RPMI8226 (cell line): ENCODE measurements at places on chromosomes 2 and 18.

DNA sequence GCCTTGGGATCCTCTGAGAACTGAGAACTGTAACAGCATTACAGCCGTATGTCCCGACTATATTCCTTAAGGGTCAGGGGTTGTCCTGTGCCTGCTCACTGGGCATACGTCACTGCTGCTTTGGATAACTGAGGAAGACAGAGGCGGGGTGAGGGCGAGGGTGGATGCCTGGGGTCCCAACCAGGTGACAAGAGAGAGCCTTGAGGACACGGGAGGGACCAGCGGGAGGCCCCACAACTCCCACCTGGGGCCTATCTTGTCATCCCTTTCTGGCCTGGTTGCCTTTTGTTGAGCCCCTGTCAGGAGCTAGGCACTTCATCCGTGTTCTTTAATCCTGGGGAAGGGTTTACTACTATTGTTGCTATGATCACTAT lies 28.8 kb downstream of the INPP5D start:
- no peak for DNase-seq

DNA sequence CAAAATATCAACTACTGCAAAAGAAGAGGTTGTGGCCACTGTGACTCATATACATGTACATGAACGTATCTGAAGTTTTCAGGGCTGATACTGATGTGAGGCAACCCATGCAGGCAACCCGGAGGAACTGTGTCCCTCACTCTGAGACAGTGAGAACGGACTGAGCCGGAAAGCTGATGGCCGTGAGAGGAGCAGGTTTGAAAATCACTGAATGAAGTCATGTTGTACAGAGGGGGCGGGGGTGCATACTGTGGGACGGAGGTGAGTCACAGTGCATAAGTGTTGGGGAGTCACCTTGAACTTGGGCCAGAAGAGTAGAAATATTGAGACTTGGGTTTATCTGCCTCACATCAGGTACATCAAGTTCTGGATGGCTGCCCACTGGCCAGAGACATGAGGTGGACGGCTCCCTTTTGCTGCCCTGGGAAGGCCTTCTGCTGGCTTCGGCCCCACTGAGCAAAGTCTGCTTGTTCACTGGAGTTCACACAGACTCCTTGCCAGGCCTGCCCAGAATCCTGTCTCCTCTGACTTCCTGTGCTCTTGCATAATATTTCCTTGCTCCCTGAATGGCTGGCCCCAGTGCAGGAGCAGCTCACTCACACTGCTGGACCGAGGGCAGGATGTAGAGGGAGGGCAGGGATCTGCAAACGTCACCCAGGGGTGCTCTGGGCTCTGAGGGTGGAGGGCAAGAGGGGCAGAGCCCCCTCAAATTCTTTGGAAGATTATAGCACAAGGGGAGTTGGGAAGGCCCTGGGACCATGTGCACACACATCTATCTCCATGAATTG lies 18.1 kb downstream of the EPAS1 start:
- no peak for DNase-seq

DNA sequence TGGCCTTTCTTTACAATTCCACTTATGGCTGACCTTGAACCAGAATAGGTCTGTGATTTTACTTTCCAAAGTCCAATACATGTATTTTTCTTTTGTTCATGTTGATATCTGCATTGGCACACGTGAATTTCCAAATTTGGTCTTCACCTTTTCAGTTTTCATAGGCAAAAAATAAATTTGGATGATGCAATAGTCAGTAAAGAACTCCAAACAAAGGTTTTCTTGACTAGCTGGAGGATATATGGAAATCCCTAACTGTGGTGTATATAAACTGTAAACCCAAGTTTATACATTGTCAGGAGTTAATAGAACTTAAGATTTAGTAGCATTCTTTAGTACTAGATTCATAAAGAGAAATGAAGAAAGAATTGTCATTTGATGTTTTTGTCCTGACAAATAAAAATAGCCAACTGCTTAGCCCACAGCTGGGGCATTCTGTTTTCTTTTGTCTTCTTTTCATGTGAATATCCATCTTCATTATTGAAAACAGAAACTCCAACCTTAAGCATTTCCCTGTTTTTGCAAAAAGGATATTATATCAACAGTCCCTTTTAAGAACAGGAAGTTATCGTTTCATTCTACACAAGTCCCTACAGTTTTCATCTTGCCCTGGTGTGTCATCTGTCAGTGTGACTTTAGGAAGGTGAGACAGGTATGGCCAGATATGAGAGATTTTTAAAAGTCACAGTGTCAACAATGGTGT lies 132.9 kb downstream of the BCL2 start:
- DNase-seq, result peak; percentile 20

GRCh38 chr2:165587335-165587938 lies 117.9 kb downstream of the CSRNP3 start:
- no peak for DNase-seq

DNA sequence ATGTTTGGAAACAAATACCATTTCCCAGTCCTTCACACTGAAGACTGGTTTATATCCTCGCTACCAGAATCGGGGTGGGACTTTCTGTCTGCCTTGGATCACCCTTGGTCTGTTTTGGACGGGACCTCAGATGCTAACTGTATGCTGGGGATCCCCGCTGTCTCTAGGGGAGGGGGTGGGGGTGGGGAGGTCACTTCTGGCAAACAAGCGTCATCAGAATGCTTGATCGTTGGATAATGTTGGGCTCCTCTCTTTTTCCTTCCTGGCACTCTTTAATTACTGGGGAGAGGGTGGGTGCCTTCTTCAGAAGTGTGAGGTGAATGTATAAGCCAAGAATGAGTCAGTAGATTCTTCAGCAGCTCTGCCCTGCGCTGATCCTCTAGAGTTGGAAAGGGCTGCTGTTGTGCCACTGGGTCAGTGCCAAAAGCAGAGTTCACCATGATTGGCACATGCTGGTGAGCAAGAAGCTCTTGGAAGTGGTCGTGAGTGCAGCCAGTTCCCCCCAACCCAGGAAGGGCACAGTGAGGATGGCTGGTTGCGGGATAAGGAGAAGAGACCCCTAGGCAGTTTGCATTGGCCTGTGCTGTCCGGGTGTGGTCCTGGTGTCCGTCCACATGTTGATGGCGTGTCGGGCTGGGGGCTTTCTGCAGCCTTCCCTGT lies 32.2 kb downstream of the DGKD start:
- DNase-seq, result no peak

DNA sequence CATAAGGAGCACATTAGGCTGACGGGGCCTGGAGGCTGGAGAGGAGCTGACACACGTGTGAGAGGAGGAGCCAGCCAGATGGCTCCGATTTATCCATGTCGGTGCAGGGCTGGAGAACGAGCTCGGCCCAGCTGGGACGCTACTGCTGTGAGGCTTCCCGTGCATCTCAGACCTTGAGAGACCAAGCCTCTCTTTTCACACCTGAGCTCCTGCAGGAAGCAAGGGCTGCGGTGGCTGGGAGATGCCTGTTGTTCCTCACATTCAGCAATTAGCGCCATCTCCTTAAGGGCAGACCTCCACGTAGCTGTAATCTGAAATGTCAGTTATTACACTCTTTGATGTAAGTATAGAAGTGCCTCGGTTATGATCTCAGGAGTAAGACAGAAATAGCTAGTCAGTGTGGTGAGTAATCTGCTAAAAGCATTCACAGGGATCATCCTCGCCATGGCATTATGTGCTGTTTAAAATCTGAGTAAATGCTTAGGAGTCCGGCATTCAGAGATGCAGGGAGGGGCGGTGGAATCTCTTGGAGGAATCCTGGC lies 107.9 kb downstream of the PRKCE start:
- no peak for DNase-seq

DNA sequence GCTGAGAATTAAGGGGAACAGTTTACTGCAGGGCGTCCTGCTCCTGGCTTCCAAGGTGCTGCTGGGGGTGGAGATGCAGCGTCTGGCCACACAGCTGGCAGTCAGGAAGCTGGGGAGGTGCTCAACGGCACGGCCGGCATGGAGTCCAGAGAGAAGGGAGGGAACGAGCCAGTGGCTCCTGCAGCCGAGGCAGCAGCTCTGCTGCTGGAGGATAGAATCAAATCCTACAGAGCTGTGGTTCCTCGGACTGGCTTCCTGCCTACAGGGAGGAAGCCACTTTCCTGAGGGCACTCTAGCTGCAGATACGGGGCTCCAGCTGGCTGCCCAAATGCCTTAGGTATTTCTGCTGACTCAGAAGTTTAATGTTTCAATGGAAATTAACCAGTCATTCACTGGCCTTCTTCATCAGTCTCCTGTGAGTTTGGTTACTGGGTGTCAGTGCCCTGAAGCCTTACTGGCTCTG lies 266.3 kb downstream of the TWIST2 start:
- DNase-seq, result no peak

GRCh38 chr2:236177604-236177966 lies 9.4 kb upstream of the GBX2 start:
- peak; percentile 54 for DNase-seq

- peak; percentile 40 for DNase-seq
These were observed 7.9 kb upstream of the NR4A2 start for GRCh38 chr2:156340377-156340776.

- no peak for DNase-seq
These were observed 176.6 kb upstream of the TACR1 start for GRCh38 chr2:75375646-75376582.

- DNase-seq, result no peak
These were observed 75.0 kb upstream of the ALKAL2 start for GRCh38 chr2:362924-363323.

GRCh38 chr2:86368161-86368824 lies 30.9 kb upstream of the REEP1 start:
- DNase-seq, result peak; percentile 74

- no peak for DNase-seq
These were observed 484.8 kb upstream of the ID2 start for GRCh38 chr2:8197101-8197500.

DNA sequence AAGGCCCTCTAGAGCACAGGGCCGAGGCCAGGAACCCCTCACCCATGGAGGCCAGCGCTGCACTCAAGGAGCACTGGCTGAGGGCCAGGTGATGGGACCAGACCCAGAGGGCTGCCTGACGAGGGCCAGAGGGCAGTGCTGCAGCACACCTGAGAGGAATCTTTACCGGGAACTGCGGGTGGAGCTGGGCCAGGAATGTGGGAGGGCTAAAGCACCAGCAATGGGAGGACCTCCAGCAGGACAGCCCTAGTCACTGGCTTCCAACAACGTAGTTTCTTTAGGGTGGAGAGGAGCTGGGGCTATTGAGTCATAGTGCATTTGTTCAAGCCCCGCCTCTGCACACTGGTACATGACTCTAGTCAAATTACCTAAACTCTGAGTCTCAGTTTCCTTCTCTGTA lies 143.4 kb downstream of the TMEM17 start:
- DNase-seq, result no peak

DNA sequence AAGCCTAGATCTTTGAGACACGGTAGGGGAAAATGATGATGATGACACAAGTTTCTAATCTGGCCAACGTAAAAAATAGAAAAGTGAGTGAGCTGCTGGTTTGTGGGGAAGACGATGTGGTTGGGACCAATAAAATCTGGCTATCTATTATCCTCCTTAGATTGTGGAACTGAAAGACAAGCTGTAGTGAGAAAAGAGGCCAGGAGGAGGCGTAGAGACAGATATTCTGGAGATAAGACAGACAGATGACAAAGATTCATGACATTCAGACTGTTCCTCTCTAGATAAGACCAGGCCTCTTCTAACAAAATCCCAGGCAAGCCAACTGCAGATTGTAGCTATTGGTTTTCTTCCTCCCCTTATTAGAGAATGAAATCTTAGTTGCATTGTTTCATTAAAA lies 376.3 kb upstream of the UBE2E3 start:
- peak; percentile 15 for DNase-seq

DNA sequence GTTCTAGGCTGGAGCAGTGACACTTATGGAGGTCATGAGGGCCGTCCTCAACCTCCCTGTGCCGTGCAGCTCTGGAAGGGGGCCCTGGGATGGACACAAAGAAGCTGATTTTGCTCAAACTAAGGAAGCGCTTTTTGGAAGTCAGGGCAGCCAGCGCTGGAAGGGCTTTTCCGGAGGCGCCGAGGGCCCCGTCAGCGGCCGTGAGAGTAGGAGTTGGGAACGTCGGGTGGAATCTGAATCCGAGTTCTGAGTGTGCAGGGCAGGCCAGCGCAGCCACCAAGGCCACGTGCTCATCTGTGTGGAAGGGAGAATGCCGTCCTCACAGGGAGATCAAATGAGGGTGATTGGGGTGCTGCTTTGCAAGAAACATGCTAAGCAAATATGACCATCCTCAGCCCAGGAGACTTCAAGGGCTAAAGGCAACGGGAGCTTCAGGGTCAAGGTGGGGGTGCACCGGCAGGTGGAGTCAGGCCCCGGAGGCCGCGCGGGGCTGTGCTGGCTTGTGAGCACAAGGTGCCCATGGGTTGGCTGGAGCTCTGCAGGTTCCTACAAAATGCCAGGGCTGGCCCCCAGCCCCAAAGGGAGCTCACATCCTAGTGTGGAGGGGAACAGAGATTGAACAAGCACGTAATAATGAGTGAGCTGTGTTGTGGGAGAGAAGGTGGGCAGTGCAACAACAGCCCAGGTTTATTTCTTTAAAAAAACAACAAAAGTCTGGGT lies 70.4 kb upstream of the HPCAL1 start:
- DNase-seq, result no peak

- no peak for DNase-seq
These were observed 78.1 kb downstream of the IRS1 start for GRCh38 chr2:226721541-226721940.

- no peak for DNase-seq
These were observed at the start of gene GALNT13 for GRCh38 chr2:153871231-153872221. Gene GALNT13, plus strand, starts transcription at chr2:153871922.

GRCh38 chr2:63506320-63506719 lies 82.0 kb downstream of the WDPCP start:
- DNase-seq, result no peak

DNA sequence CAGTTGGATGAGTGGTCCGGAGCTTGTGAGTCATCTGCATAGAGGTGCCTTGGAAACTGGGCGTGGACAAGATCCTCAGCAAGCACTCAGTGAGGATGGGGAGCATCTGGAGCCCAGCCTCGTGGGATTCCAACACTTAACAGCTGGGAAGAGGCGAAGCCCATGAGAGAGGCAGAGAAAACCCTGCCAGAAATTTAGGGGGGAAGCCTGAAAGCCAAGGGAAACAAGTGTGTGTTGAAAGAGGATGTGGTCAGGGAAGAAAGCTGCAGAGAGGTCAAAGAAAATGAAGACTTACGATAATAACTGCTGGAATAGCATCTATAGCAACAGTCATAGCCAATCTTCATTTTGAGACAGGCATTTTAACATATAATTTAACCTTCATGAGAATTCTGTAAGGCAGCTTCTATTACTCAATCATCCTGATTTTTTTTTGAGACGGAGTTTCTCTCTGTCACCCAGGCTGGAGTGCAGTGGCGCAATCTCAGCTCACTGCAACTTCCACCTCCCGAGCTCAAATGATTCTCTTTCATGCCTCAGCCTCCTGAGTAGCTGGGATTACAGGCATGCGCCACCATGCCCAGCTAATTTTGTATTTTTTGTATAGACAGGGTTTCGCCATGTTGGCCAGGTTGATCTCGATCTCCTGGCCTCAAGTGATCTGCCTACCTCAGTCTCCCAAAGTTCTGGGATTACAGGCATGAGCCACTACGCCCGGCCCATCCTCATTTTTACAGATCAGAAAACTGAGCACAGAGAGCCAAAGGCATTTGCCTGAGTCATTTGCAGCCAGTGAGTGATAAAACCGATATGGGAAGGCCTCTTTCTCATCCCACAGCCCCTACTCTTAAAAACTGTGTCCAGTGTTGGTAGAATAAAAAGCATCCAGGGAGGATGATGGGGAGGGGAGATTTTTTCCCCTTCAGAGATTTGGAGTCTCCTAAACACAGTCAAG lies 214.4 kb upstream of the EPAS1 start:
- DNase-seq, result no peak

- no peak for DNase-seq
These were observed 35.3 kb upstream of the PPP1CB start for GRCh38 chr2:28716265-28716865.
